ENCODE measurements at places on chromosomes 4 and X.
A peak's percentile ranks its signal among the peaks of the same experiment; 100 is the strongest.

GRCh38 chrX:110142096-110142495, 139.2 kb downstream of the TMEM164 start:
- no peak for DNase-seq

GRCh38 chrX:73262991-73263390, 48.3 kb upstream of the NAP1L2 start:
- DNase-seq = no peak

DNA sequence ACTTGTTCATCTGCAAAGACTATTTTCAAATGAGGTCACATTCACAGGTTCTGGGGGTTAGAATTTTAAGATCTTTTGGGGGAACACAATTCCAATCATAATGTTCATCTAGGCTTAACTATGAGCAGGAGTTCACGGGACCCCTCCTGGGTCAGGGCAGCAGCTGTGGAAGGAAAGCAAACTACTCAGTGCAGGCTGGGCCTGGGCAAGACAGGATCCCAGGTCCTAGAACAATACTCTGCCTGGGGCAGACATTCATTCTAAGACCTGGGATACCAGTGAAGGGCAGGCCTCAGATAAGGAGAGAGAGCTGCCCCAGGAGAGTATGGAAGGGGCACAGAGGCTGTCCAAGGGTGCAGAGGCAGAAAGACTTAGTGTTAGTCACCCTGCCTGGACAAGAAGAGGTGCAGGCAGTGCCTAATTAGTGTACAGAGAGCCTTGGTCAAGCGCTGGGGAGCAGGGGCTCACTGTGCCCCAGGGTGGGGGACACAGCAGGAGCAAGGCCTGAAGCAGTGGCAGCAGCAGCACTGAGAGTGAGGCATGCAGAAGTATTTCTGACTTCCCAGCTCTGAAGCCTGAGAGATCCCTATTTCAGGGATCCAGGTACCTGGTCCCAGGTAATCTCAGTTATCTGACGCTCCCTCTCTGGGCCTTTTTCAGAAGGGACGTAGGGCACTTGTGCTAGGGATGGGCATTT, 123.0 kb upstream of the MAMLD1 start:
- DNase-seq = no peak

DNA sequence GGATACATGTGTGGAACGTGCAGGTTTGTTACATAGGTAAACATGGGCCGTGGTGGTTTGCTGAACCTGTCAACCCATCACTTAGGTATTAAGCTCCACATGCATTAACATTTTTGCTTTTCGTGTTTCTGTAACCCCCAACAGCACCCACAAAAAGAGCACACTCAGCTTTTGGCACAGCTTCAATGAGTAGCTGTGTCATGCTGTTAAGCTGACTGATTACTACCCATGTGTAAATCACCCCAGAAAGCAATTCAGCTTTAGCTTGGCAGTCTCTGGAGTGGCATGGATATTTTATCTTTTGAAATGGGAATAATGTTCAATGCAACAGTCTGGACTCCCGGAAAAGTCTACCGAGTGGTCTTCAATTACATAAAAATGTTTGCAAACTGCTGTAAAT, 734.3 kb downstream of the STIM2 start:
- no peak for DNase-seq

DNA sequence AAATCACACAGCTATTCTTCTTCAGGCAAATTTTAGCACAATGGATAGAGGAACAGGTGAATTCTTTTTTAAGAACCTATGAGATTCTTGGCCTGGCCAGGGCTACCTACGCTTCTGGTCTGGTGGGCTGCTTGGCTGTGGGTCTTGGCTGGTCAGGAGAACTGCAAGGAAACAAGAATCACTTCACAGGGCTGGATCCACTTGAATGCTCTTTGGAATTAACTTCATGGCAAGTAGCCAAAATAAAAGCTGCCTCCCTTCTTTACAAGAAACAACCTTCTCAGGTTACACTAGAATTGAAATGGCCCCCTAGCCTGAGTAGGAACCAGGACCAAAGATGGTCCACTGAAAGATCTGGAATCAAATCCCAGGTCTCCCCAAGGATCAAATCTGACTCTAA, 519.1 kb downstream of the IQCM start:
- no peak for DNase-seq

GRCh38 chrX:19824603-19825002, 62.8 kb downstream of the SH3KBP1 start:
- DNase-seq = peak; percentile 75

DNA sequence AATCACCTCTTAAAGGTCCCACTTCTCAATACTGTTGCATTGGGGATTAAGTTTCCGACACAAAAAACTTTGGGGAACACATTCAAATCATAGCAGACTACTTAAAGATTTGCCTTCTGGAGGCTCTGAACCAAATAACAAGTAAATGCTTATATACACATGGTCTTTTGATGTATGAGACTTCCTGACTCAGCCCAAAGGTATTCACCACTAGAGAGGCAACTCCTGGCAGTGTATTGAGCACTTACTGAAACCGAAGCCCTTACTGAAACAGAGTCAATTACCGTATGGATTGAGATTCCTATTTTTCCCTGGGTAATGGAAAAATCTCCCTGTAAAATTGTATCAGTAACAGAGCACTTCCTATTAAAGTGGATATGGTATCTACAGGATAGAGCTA, 45.4 kb downstream of the ZCCHC13 start:
- DNase-seq = peak; percentile 76

GRCh38 chr4:117093571-117093970, 8.2 kb upstream of the TRAM1L1 start:
- DNase-seq = peak; percentile 67

- DNase-seq = no peak
Observed at GRCh38 chr4:131002132-131002531, 1906.2 kb downstream of the C4orf33 start.

DNA sequence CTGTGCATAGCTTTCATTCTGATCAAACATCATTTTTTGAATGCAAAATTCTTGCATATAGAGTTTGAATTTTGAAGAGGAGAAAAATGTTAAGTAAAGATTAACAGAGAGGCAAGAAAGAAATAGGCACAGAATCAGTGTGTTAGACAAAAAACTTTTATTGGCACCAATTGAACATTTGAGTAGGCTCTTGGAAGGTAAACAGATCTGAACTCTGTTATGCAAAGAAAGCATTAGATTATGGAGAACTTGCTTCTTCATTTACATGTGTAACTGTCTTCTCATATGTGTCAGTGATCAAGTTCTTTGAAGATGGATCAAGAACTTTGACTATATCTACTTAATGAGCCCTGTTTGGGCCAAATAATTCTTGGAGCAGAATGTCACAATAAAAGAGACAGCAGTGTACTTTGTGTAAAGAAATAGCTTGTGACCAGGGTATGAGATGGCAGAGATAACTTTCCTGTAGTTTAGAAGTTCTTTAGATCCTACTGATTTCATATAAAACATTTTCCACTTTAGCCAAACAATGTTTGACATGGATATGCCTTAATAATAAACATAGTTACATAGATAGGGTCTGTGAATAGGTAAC, 61.3 kb downstream of the LIMCH1 start:
- DNase-seq = no peak

GRCh38 chr4:41134581-41134980, 79.8 kb downstream of the APBB2 start:
- DNase-seq = no peak

- no peak for DNase-seq
Observed at GRCh38 chrX:112694062-112694461, 14.3 kb upstream of the LHFPL1 start.

DNA sequence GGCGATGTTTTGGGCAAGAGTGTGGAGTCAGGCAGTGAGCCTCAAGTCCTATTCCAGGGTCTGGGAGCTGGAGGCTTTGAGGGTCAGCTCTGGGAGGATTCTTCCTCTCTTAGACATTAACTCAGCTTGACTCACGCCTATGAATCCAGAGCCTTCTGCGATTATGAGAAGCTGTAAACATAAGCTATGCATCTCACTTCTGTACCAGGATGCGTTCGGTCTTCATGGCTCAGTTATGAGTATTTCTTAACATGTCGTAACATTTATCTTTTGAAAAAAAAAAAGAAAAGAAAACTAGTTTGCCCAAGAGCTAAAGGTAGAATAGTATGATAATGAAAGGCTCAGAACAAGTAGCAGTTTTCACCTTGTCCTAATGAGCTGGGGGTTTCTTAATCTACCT, 4.6 kb downstream of the SHROOM2 start:
- DNase-seq = no peak

DNA sequence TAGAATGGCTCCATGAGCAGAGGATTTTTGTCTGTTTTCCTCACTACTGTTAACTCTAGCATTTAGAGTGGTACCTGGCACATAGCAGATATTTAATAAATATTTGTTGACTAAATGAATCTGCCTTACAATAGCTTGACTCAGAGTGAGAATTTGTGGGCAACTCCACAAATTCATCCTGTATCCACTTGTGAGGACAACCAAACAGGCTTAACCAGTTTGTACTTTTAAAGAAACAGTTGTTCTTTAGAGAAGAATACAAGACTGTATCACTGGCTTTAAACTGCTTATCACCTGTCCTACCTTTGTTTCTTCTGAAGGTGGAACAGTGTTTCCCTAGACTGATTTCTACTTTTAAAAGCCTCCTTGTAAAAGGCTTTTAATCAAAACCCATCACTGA, 141.3 kb upstream of the SH3RF1 start:
- DNase-seq = no peak

- DNase-seq = peak; percentile 52
Observed at GRCh38 chr4:17094876-17095210, 196.4 kb upstream of the LDB2 start.

GRCh38 chr4:166518315-166518714, 645.3 kb downstream of the TLL1 start:
- no peak for DNase-seq

- DNase-seq = peak; percentile 77
Observed at GRCh38 chrX:31199056-31199839, 127.4 kb upstream of the FTHL17 start.

DNA sequence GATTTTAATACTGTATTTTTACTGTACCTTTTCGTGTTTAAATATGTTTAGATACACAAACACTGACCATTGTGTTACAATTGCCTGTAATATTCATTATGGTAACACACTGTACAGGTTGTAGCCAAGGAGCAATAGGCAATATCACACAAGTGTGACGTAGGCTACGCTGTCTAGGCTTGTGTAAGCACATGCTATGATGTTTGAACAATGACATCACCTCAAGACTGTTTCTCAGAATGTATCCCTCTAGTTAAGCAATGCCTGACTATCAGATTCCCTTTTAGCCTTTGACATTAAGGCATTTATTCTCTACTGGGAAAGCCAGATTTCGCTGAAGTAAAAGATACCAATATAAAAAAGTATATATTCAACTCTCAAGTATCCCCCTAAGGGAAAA, 66.2 kb downstream of the VCX3A start:
- no peak for DNase-seq

GRCh38 chrX:67520671-67521070, 23.1 kb upstream of the AR start:
- no peak for DNase-seq

DNA sequence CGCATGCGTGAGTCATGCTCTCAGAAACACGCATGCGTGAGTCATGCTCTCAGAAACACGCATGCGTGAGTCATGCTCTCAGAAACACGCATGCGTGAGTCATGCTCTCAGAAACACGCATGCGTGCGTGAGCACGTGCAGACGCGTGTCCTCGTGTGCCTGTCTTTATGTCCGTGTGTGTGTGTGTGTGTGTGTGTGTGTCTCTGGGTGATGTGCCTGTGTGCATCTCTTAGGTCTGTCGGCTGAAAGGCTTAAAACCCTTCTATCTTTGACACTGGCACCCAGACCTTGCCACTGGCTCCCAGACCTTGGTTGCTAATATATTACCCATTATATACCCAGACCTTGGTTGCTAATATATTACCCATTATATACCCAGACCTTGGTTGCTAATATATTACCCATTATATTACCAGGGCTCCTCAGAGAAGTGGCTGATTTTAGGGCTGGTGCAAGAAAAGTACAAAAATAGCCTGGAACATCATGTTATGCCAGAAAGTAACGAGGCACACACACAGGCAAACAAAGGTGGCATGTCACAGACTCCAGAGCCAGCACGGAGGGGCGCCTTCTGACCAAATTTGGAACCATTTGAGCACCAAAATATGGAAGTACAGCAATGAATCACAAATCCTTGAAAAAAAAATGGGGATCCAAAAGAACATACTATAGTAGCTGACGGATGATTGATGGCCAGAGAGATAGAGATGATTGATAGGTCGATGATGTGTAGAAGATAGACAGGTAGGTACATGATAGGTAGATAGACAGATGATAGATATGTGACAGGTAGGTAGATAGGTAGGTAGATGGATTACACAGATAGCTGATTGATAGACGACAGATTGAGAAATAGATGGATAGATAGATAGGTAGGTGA, 19.2 kb upstream of the ADRA2C start:
- no peak for DNase-seq

GRCh38 chrX:79361192-79361870, 5.8 kb downstream of the ITM2A start:
- DNase-seq = no peak

DNA sequence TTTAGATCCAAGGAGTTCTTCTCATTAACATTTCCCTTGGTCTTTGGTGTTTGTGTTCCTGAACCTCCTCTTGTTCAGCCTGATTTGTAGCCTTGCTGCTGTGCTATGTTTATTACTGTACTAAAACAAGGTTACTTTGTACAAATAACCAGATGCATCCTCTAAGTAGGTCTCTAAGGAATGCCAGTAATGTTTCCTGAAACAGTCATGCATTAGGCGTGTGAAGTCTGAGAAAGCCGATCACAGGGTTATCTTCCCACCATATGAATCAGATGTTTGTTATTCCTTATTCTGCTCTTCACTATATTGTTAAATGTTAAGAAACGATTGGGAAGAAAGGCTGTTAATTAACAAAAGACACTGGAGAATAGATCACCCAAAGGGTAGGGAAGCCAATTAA, 66.9 kb downstream of the GALNTL6 start:
- DNase-seq = peak; percentile 93

DNA sequence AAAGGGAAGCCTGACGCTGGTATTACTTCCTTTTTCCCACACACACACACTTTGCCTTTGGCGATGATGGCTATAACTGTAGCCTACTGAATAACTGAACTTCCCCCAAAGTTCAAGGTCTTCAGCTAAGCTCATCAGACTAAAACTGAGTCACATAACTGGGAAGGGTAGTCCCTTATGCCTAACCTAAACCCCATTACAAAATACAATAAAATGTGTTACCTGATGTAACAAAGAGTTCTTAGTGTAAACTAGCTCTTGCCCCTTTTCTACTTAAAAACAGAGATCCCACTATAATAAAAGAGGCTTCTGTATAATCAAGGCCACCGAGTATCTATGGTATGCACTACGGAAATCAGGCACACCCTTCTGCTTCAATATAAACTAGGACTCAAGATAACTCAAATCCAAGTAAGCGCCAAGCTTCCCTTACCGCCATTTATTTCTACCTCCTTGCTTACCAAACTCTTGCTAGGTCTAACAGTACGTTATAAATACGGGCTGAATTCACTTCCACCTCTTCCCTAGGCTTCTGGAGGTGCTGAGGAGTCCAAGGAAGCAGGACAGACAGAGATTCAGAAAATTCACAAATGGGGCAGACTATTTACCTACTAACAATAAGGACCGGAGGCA, 2.4 kb downstream of the OTUD4 start:
- DNase-seq = peak; percentile 13

- DNase-seq = peak; percentile 16
Observed at GRCh38 chrX:153608806-153609205, 9.9 kb upstream of the CCNQ start.

Measured in fibroblast of skin of right quadriceps (primary cell).